ENCODE measurements at places on chromosomes 12 and 14. TPM values are rescaled to one million over a fixed set of nuclear protein-coding genes. Genes with fewer than 3 reads are reported as not detected.
A peak's percentile ranks its signal among the peaks of the same experiment; 100 is the strongest.

- H3K27ac ChIP-seq: no peak overlapping the region
- H3K4me3 ChIP-seq: no peak overlapping the region
- no peaks in the 10 kb centered on the region for H3K27me3 ChIP-seq
- H3K36me3 ChIP-seq: no peaks in the 10 kb centered on the region
- DNase-seq: no peak
Observed at GRCh38 chr12:12859690-12860089, 31.7 kb upstream of the GPRC5A start.

DNA sequence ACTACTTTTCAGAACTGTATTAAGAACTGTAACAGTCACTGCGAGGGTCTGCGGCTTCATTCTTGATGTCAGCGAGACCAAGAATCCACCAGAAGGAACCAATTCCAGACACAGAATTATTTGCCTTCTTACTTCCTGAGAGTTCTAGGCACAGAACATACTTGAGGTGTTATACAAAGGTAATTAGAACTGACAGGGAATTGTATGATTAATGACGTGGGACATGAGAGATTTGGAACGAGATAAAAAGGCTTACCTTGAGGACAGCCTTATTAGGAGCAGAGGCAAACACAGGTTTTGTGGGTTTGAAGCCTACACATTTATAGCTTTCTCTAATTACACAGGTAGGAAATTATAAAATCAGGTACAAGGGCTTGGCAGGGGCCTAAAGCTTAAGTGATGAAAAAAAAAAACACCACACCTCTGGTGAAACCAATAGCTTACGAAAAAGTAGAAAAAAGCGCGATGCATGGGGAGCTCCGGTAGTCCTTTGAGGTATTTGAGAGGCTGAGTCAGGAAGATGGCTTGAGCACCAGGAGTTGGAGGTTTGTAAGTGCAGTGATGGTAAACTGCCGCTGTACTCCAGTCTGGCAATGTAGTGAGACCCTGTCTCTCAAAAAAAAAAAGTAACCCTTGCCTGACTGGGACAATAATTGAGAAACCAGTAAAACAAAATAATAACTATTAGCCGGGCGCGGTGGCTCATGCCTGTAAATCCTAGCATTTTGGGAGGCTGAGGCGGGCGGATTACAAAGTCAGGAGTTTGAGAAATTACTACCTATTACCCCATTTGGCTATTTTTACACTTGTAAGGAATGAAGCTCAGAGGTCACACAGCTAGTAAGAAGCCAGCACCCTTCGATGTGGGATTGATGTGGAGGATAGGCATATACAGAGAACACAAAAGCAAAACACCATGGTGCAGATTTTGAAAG lies 795 bp upstream of the ACOT2 start:
- peak overlapping the region; percentile 67 for H3K27ac ChIP-seq
- no peaks in the 10 kb centered on the region for H3K27me3 ChIP-seq
- peaks cover 7% of the 10 kb centered on the region for H3K4me1 ChIP-seq
- DNase-seq: no peak

DNA sequence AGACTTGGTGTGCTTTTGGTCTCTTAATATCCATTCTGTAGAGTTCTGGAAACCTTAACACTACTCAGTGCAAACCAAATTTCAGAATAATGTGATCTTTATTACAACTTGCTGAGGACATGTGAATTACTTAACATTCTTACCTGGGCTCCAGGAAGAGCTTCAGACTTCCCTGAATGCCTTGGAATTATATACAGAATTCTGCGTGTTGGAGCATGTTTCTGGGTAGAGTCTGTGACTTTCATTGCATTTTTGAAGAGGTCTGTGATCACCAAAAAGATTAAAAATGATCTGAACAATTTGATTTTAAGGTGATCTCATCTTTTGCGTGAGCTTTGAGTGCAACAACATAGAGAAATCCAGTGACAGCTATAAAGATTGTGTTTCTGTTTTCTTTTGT lies 35.4 kb downstream of the ZDHHC17 start:
- no peaks in the 10 kb centered on the region for H3K36me3 ChIP-seq
- no peak for DNase-seq
- H3K27me3 ChIP-seq: no peaks in the 10 kb centered on the region

Gene LDHB
- total RNA-seq: 595 TPM

DNA sequence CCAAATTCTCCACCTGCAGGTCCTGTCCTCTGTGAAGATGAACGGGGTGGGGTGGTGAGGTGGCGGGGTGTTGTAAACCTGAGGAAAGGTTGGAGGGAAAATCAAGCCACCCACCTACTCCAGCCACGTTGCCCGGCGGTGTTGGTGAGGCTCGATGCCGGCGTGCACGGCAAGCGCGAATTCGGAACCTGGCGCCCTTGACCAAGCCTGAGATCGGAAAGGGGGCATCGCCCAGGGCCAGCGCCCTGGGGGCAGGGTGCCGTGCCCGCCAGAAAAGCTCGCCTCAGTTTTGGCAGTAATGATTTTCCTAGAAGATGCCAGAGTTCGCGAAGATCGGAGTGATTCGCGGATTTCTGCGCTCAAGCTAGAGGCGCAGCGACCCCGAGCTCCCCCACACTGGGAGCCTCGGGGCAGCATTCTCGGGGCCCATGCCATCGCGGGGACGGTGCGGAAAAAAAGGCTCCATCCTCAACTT lies 817 bp downstream of the STXBP6 start:
- H3K27me3 ChIP-seq: no peaks in the 10 kb centered on the region
- peak; percentile 40 for DNase-seq
- peak overlapping the region; percentile 70 for H3K4me3 ChIP-seq
- H3K36me3 ChIP-seq: no peaks in the 10 kb centered on the region
- no peak overlapping the region for H3K27ac ChIP-seq
- peaks cover 5% of the 10 kb centered on the region for H3K4me1 ChIP-seq

Gene KLHL33
- total RNA-seq: 0.78 TPM

Gene LRP1-AS
- not detected for total RNA-seq

- peak overlapping the region; percentile 61 for H3K4me3 ChIP-seq
- DNase-seq: peak; percentile 72
- H3K4me1 ChIP-seq: peaks cover 10% of the 10 kb centered on the region
- H3K36me3 ChIP-seq: no peaks in the 10 kb centered on the region
- H3K27ac ChIP-seq: peak overlapping the region; percentile 66
- no peaks in the 10 kb centered on the region for H3K27me3 ChIP-seq
Observed at GRCh38 chr14:103521951-103522563, 573 bp downstream of the CKB start.

DNA sequence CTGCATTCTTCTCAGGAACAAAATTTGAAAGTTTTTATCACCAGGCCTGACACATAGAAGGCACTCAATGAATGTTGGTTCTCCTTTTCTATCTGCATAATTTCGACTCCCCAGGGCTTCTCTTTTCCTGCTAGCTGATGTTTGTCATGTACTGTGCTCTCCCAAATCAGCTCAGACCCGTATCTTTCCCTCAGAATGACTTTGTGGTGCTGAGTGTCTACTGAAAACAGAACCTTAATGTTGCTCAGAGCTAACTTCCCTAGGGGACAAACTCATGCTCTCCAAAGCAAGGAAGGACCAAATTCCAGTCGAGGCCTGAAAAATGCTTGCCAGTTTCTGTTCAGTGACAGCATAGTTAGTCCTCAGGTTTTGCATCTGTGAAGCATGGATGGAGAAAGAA lies 1.9 kb downstream of the ARHGDIB start:
- DNase-seq: no peak
- no peak overlapping the region for H3K27ac ChIP-seq
- H3K4me1 ChIP-seq: peaks cover 2% of the 10 kb centered on the region
- no peak overlapping the region for H3K4me3 ChIP-seq
- H3K36me3 ChIP-seq: no peaks in the 10 kb centered on the region

- no peak for DNase-seq
- no peak overlapping the region for H3K4me3 ChIP-seq
- no peaks in the 10 kb centered on the region for H3K27me3 ChIP-seq
- no peaks in the 10 kb centered on the region for H3K4me1 ChIP-seq
Observed at GRCh38 chr14:51087031-51087441, 7.9 kb downstream of the TRIM9 start.

- DNase-seq: no peak
- H3K4me1 ChIP-seq: peaks cover 1% of the 10 kb centered on the region
- H3K36me3 ChIP-seq: no peaks in the 10 kb centered on the region
- H3K27me3 ChIP-seq: no peaks in the 10 kb centered on the region
- H3K4me3 ChIP-seq: no peak overlapping the region
- H3K27ac ChIP-seq: no peak overlapping the region
Observed at GRCh38 chr12:96208801-96209549, 14.8 kb downstream of the ELK3 start.

GRCh38 chr12:45234139-45234865 lies 18.4 kb downstream of the ANO6 start:
- no peaks in the 10 kb centered on the region for H3K27me3 ChIP-seq
- no peaks in the 10 kb centered on the region for H3K36me3 ChIP-seq
- peaks cover 16% of the 10 kb centered on the region for H3K4me1 ChIP-seq
- H3K4me3 ChIP-seq: no peak overlapping the region

- DNase-seq: no peak
- no peak overlapping the region for H3K4me3 ChIP-seq
- H3K27ac ChIP-seq: no peak overlapping the region
- H3K27me3 ChIP-seq: no peaks in the 10 kb centered on the region
Observed at GRCh38 chr12:6047249-6048237, 76.9 kb downstream of the VWF start.

DNA sequence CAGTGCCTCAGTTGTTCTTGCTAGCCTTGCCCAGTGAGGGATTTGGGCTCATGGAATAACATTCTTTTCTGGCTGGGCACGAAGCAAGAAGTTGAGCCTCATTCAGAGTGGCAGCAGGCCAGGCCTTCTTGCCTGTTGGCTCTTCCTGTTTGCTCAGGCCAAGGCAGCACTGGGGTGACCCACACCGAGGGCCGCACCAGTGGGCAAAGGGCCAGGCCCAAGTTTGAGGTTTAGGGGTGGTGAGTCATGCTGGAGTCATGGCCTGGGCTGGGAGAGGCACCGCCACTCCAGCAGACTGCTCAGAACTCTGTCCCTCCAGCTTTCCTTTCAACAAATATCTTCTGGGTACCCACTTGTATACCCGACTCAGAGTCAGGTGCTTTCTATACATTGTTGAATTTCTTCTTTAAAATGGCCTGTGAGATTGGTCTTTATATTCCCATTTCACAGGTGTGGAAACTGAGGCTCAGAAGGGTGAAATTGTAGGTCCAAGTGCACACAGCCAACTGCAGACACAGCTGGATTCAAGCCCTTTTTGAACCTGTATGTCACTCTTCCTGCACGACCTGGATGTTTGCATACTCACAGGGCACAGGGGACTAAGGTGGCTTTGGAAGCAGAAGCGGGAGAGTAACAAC lies 279.4 kb downstream of the FOXN3 start:
- H3K27me3 ChIP-seq: no peaks in the 10 kb centered on the region
- H3K4me3 ChIP-seq: no peak overlapping the region
- no peak for DNase-seq
- no peaks in the 10 kb centered on the region for H3K4me1 ChIP-seq
- H3K27ac ChIP-seq: no peak overlapping the region

GRCh38 chr12:26740991-26741390 lies 92.0 kb downstream of the ITPR2 start:
- no peaks in the 10 kb centered on the region for H3K27me3 ChIP-seq
- peaks cover 5% of the 10 kb centered on the region for H3K4me1 ChIP-seq
- H3K4me3 ChIP-seq: no peak overlapping the region
- no peak for DNase-seq
- H3K36me3 ChIP-seq: no peaks in the 10 kb centered on the region

- DNase-seq: no peak
- H3K36me3 ChIP-seq: no peaks in the 10 kb centered on the region
- H3K4me1 ChIP-seq: no peaks in the 10 kb centered on the region
- H3K4me3 ChIP-seq: no peak overlapping the region
- no peak overlapping the region for H3K27ac ChIP-seq
- no peaks in the 10 kb centered on the region for H3K27me3 ChIP-seq
Observed at GRCh38 chr12:25896981-25897380, 61.5 kb upstream of the RASSF8 start.

Gene RXYLT1
- 23.3 TPM for total RNA-seq

GRCh38 chr14:105196265-105196960 lies 15.3 kb upstream of the NUDT14 start:
- DNase-seq: no peak
- H3K4me1 ChIP-seq: no peaks in the 10 kb centered on the region
- no peaks in the 10 kb centered on the region for H3K36me3 ChIP-seq
- H3K27ac ChIP-seq: no peak overlapping the region
- no peaks in the 10 kb centered on the region for H3K27me3 ChIP-seq

- H3K27ac ChIP-seq: no peak overlapping the region
- H3K36me3 ChIP-seq: no peaks in the 10 kb centered on the region
- H3K27me3 ChIP-seq: no peaks in the 10 kb centered on the region
- H3K4me3 ChIP-seq: no peak overlapping the region
Observed at GRCh38 chr14:31990183-31990857, 86.8 kb upstream of the ARHGAP5 start.

- H3K4me3 ChIP-seq: no peak overlapping the region
- no peaks in the 10 kb centered on the region for H3K36me3 ChIP-seq
- no peaks in the 10 kb centered on the region for H3K27me3 ChIP-seq
Observed at GRCh38 chr14:33206981-33207380, 268.3 kb downstream of the NPAS3 start.

DNA sequence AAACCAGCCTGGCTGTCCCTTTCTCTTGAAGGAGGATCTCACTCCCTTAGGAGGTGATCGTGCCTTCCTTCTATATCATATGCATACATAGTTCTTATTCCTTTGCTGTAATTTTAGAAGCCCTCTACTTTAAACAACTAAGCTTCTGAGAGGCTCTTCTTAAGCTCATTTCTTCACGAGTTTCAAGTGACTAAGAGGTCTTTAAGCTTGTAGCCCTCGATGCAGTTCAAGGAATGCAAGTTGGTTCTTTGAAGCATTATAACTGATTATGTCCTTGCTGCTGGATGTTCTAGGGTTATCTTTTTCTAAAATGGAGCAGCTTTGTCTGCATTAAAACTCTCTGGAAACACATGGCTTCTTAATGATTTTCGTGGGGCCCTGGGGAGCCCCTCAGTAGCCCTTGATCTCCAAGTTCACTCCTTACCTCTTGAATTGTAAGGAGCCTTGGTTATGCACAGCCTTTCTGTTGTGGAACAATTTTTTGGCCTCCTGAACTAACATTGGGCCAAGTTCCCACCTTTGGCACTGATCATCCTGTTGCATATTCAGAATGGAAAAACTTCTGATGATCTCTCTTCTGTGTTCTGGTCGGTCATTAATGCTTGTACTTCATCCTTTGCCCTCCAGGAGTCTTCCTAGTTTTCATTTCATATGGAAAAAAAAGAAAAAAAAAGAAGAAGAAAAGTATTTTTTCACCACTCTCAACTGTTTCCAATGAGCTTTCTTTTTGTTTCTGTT lies 12.6 kb downstream of the RASSF8 start:
- no peak overlapping the region for H3K27ac ChIP-seq
- H3K4me3 ChIP-seq: no peak overlapping the region
- H3K27me3 ChIP-seq: no peaks in the 10 kb centered on the region
- H3K4me1 ChIP-seq: peaks cover 17% of the 10 kb centered on the region
- DNase-seq: no peak
- H3K36me3 ChIP-seq: no peaks in the 10 kb centered on the region

DNA sequence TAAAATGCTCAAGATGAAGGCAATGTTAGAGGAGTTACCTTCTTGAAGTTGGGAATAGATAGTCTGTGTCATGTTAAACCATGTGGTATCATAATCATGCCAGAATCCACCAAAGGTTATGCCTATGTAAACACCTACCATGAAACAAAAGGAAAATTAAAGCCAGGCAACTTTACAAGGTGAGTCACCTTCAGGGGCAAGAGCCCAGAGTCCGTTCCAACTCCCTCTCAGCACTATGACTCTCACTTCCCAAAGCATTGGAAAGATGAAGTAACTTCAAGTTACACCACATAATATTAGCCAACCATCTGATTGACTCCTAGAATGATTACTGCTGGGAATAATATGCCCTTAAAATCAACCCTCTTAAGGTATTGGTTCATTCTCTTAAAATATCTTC lies 38.5 kb downstream of the CATSPERB start:
- no peaks in the 10 kb centered on the region for H3K27me3 ChIP-seq
- no peak overlapping the region for H3K4me3 ChIP-seq
- no peaks in the 10 kb centered on the region for H3K36me3 ChIP-seq
- no peak for DNase-seq
- H3K4me1 ChIP-seq: no peaks in the 10 kb centered on the region
- no peak overlapping the region for H3K27ac ChIP-seq

Gene ZNF664
- 54.2 TPM for total RNA-seq

Gene DIO2
- total RNA-seq: 0.52 TPM

Gene GALNT6
- 10.6 TPM for total RNA-seq

Gene TEX52
- total RNA-seq: not detected

Measured in ovary (tissue), 10 donors.